Astrocyte of the cerebellum (primary cell): ENCODE measurements at places on chromosomes 13 and 19.

DNA sequence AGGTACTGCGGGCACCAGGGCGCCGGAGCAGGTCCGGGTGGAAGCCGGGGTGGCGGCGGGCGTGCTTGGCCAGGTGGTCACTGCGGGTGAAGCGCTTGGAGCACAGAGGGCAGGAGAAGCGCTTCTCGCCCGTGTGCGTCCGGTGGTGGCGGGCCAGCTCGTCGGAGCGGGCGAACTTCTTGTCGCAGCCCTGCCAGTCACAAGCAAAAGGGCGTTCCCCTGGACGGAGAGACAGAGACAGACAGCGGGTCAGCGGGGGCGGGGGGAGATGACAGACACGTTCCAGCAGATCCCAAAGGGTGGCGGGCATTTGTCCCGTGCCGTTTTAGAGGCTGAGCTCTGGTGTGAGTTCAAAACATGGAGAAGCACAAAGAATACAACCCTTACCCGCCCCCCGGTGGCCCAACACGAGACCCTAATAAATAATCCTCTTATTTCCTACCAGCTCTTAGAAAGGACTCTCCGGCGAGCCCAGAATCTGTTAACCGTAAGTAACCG lies 6.3 kb upstream of the REXO1 start:
- DNase-seq = no peak

DNA sequence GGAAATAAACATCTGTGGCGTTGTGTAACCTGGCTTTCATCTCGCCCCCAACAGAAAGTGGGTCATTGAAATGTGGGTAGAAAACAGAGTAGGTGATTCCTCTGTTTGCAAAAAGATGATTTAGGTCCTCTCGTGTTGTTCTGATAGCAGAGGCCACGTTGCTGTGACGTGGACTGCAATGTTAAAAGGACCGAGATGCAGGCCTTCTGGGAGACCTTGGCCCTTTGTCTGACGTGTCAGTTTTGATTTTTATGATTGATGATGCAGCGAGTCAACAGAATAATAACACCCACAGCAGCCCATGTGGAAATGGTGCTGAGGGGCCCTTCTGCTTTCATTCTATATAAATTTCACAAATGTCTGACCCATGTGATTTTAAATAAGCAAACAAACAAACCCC lies 68.9 kb downstream of the FGF9 start:
- DNase-seq = no peak

GRCh38 chr13:94666065-94666464 lies 46.3 kb downstream of the SOX21 start:
- no peak for DNase-seq

GRCh38 chr19:12641456-12641855 lies 25.1 kb downstream of the MAN2B1 start:
- DNase-seq = no peak

DNA sequence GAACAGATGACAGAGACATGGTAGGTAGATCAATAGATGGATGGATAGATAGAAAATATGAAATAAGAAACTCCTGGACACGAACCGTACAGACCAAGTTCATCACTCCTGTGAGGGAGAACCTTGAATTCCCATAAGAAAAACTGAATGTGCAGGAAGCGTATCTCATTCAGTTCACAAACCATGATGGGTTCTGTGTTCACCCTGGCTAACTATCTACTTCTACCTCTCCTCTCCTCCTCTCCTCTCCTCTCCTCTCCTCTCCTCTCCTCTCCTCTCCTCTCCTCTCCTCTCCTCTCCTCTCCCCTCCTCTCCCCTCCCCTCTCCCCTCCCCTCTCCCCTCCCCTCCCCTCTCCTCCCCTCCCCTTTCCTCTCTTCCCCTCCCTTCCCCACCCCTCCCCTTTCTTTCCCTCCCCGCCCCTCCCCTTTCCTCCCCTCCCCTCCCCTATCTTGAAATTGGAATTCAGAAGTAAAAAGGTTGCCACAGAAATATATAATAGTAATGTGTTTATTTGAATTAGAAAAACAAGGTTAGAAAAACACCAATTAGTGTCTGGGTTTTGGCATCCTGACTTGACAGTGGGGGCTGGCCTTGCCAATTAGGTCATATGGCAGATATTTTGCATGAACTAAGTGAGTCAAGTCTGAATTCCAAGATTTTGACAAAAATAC lies 75.9 kb downstream of the ANKRD10 start:
- no peak for DNase-seq

- no peak for DNase-seq
These were observed 214.8 kb upstream of the UBL3 start for GRCh38 chr13:30065181-30065580.

DNA sequence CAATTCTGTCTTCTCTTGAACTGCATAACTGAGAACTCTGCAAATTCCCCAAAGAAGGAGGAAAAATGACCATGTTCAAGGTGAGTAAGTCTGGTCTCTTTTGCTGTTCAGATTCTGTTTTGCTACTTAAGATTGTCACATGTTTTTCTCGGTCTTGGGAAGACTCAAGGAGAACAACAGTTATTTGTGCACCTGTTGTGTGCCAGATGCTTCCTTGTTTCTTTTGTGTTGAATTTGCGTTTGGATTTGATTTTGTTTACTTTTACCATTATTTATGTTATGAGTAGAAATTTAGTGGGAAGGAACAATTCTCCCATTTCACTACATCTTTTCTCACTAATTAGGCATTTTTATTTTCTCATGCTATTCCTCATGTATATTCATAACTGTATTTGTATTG lies 4.4 kb downstream of the ZNF284 start:
- DNase-seq = no peak

DNA sequence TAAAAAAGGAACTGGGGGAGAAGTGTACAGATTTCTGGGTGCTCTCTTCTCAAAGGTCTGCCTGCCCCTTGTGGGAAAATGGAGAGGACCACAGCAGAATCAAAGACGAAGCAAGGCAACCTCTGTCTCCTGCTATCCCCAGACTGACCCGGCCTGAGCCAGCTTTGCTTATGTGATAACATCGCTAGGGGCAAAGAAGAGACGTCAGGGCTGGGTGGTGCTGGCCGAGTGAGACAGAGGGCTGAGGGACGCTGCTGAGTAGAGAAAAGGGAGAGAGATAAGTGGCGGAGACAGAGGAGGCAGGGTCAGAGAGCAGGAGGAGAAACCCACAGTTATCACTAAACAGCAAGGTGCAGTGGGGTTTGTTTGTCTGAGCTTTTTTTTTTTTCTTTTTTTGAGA lies 4.6 kb upstream of the MUC16 start:
- no peak for DNase-seq

- no peak for DNase-seq
These were observed 139.4 kb downstream of the HS6ST3 start for GRCh38 chr13:96229356-96229755.

GRCh38 chr19:48950159-48950558 lies 4.5 kb upstream of the BAX start:
- no peak for DNase-seq

DNA sequence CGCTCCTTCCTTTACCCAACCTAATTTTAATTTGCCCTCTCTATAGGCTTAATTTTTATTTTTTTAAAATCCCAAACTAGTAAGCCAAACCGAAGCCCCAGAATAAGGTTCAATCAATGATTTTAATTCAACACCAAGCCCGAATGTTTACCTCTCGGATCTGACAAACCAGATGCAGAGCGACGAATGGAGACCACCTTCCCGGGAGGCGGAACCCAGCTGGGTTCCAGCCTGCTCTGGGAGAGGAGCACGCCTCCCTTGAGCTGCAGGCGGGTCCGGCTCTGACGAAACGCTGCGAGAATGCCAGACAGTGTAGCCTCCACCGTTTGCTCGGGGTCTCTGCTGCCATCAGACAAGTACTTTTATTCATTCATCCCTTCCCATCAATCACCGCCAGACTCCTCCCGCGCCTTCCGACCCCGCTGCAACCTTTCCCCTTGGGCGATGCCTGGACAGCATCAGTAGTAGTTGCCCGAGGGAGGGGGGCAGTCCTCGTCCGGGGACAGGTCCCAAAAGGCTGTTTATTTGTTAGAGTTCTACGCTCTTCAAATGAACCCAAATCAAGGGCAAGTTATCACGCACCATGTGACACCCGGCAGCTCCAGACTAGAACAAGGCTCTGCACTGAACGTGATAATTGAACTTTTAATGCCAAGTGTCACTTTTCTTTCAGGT lies 752 bp upstream of the EDNRB start:
- no peak for DNase-seq

DNA sequence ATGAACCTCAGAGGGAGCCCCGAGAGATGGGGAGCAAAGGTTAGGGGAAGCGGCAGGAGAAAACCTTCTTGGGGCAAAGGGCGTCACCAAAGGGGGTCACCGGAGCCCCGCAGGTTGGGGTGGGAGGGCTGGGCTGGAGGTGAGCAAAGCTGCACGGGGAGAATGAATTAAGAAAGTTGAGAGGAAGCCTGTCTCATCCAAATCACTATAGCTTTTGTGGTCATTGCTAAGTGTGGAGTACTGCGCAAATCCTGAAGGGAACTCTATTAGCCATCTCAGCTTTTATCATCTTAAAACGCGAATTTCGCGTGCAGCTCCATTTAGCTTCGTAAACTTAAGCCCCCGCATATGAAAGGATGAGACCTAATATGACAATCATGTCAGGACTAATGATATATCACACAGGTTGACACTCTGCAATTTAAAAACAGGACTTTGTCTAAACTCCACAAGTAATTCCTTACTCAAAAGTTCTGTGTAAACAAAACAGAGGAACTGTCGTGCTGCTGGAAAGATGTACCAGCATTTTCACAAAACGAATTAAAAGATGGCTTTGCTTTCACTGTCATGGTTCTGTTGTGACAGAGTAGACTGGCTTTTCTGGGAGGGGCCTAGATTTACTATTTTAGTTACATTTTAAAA lies 631 bp downstream of the LACC1 start:
- no peak for DNase-seq

GRCh38 chr13:40568246-40569023 lies 98.0 kb downstream of the FOXO1 start:
- DNase-seq = no peak

DNA sequence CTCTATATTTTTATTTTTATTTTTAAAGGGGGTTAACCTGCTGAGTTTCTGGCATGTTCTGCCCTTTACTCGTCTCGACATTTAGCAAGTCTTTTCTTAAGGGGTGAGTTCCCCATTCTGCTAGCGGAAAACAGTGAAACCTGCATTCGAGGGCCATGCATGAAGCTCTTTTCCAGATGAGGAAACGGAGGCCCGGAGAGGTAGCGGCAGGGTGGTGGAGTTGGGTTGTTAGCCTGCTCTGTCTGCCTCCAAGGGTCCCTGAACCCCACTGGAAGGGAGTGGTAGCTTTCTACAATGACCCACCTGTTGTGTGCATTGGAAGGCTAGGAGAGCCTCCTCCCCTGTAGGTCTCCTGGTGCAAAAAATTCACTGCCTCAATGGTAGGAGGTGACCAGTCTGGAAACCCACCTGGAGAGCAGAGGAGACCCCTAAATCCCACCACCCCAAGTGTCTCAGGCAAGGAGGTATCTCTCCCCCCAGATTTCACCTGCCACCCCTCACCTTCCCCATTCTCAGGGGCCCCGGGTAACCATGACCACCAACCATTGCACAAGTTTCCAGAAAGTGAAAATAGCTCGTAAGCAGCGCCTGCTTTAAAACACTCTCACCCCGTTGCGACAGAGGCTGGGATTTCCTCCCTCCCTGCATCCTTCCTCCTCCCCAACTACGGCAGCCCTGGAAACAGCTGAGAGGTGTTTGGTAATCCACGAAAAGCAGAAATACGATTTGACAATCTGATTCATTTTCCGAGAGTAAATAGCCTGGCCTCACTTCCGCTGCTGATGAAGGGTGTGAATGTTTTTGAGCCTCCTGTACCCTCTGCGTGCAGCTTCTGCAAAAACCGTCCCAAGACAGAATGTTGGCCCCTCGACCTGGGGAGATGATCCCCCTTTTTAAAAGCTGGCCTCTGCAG lies 3.5 kb downstream of the KLF2 start:
- no peak for DNase-seq

DNA sequence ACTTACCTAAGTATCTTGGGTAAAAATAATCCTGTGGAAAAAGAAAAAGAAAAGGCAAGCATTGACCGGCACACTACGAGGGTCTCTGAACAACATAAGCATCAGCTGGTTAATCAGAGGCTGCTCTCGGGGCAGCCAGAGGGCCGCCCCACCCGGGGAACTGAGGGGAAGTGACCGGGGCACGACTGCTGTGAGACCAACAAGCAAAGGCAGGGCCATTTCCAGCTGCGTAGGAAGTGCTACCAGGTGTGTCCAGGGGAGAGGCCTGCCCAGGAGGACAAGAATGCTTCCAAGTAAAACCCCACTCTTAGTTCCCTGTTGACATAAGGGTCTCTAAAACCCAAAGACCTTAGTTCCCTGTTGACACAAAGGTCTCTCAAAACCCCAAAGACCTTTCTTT lies 15.9 kb downstream of the GAS6 start:
- DNase-seq = no peak

DNA sequence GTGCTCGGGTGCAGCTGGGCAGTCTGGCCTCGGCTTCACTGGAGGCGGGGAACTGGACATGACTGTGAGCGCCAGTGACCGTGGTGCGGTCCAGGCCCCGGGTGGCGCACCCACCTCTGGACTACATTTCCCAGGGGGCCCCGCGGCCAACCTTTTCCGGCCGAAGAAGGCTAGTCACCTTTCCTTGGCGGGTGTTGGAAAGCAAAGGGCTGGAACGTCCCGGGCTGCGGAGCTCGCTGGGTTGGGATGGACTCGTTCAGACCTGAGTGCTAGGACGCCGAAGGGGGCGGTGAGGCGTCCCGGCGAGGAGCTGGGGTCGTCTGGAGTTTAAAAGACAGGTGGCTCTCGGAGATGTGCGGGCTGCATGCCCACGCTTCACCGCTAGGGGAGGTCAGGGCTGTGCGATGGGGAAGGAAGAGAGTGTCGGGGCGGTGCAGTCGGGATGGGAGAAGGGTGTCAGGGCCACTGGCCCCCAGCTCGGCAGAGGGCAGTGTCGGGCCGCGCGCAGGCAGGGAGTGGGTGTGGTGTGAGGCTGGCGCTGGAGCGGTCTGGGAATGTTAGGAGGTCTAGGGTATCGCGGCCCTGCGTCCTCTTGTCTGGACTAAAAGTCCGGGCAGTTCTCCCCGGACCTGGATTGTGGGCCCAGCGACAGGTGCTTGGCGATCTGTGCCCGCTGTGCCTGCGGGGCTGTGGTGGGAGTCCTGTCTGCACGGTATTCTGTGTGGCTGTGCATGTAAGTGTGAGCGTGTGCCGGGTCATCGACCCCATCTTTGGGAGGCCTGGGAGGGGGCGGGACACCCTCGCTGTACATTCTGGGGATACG lies 57.1 kb downstream of the ZNF568 start:
- DNase-seq = peak; percentile 23

DNA sequence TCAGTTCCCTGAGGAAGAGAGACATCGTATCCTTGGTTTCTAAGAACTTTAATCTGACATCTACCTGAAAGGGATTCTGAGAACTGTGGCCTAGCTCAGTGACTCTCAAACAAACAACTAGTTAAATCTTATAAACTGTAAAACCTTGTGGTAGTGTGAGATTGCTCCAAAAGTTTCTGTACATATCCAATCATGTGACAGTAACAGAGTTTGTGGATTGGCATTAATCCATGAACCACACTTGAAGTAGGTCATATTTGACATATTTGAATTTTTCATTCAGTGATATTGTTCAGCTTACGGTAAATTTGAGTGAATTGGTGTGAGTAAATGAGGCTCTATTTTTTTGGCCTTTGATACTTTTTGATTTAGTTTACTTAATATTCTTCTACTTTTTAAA lies 15.0 kb downstream of the TDRD3 start:
- DNase-seq = no peak
